ENCODE measurements at places on chromosomes 11 and 22. TPM values are rescaled to one million over a fixed set of nuclear protein-coding genes. Genes with fewer than 3 reads are reported as not detected.

The TSPAN32 gene
- 3.5 TPM for total RNA-seq

The PLAAT5 gene
- 0.88 TPM for total RNA-seq

The ABCG4 gene
- 0.45 TPM for total RNA-seq

The DEFB131B gene
- total RNA-seq = not detected

The MSANTD2 gene
- total RNA-seq = 21.5 TPM

The GRM5 gene
- 4.3 TPM for total RNA-seq

- peak overlapping the region; percentile 37 for H3K27ac ChIP-seq
- no peak overlapping the region for H3K4me3 ChIP-seq
- H3K27me3 ChIP-seq = no peaks in the 10 kb centered on the region
- no peak for DNase-seq
- no peaks in the 10 kb centered on the region for H3K4me1 ChIP-seq
Measured at GRCh38 chr22:25757686-25758085, 15.7 kb downstream of the MYO18B start.

DNA sequence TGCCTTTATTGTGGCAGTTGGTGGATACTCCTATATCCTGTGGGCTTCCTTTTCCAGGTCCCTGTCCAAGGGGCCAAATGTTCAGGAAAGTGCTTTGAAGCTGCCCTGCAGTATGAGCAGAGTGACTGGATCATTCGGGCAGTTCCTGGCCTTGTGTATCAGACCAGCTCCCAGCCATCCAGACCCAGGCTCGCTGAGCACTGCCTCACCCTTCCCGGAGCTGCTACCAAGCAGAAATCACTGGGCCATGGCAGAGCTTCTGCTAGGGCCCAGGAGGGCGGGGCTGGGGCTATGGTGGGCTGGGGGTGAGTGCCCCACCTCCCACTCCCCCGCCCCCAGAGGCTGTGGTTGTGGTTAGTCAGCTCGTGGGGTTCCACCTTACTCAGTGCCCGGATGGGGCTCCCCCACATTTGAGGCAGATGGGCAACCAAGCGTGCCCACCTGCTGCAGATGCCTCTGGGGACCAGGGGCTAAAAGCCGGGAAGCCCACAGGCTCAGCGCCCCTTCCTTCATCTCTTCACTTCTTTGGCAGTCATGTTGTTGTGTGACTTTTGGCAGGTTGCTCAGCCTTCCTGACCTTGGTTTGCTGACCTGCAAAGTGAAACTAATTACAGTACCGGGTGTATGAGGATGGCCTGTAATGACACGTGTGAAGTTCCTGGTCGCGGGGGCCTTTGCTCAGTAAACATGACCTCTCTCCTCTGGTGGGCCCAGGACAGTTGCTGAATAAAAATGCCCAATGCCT, 2.1 kb upstream of the LRRC32 start:
- H3K27me3 ChIP-seq = no peaks in the 10 kb centered on the region
- no peaks in the 10 kb centered on the region for H3K4me1 ChIP-seq
- no peak overlapping the region for H3K27ac ChIP-seq
- peak; percentile 75 for DNase-seq
- no peak overlapping the region for H3K4me3 ChIP-seq
- H3K36me3 ChIP-seq = no peaks in the 10 kb centered on the region

- H3K27ac ChIP-seq = no peak overlapping the region
- H3K4me1 ChIP-seq = no peaks in the 10 kb centered on the region
- H3K27me3 ChIP-seq = no peaks in the 10 kb centered on the region
- H3K36me3 ChIP-seq = no peaks in the 10 kb centered on the region
- no peak for DNase-seq
Measured at GRCh38 chr11:126711977-126712625, 288.5 kb downstream of the KIRREL3 start.

DNA sequence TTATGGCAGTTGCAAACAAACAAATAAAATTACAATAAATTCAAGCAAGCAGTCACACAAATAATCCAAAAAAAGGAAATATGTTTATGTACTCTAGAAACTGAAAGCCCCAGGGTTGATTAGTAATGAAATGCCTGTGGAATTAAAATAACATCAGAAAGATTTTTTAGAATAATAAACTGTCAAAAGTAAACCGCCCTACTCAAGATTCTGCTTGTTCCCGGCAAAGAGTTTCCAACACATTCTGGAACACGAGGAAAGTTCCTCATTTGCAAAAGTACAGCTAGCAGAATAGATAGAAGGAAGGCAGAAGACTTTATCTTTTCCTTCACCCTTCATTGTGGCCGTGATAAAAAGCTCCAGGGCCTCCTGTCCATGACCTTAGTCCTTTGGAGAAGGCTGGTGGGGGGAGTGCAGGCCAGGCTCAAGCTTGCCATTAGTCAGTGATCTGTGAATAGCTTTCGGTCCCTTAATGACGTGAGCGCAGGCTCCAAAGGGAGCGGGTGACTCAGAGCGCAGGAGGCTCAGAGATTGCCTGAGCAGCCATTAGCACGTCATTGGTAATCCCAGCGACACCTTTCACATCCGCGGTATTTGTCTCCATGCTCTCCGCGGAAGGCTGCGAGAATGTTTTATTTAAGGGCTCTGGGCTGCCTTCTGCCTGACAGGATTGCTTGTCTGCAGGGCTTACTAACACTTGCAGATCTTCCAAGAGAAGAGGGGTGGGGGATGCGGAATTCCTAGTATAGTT, 458.3 kb downstream of the METTL15 start:
- peak overlapping the region; percentile 32 for H3K4me3 ChIP-seq
- H3K27ac ChIP-seq = peak overlapping the region; percentile 0
- DNase-seq = peak; percentile 93
- H3K27me3 ChIP-seq = no peaks in the 10 kb centered on the region
- no peaks in the 10 kb centered on the region for H3K4me1 ChIP-seq

- H3K27ac ChIP-seq = no peak overlapping the region
- no peaks in the 10 kb centered on the region for H3K4me1 ChIP-seq
- no peak overlapping the region for H3K4me3 ChIP-seq
- no peaks in the 10 kb centered on the region for H3K36me3 ChIP-seq
- no peak for DNase-seq
Measured at GRCh38 chr11:35623621-35624168, 5.4 kb downstream of the FJX1 start.

GRCh38 chr22:43861529-43861928, 784 bp downstream of the SULT4A1 start:
- no peak for DNase-seq
- no peaks in the 10 kb centered on the region for H3K36me3 ChIP-seq
- H3K27ac ChIP-seq = no peak overlapping the region
- no peaks in the 10 kb centered on the region for H3K27me3 ChIP-seq
- no peak overlapping the region for H3K4me3 ChIP-seq

- H3K36me3 ChIP-seq = no peaks in the 10 kb centered on the region
- no peaks in the 10 kb centered on the region for H3K4me1 ChIP-seq
- DNase-seq = no peak
- H3K27me3 ChIP-seq = no peaks in the 10 kb centered on the region
Measured at GRCh38 chr11:132680584-132680983, 851.7 kb downstream of the OPCML start.

GRCh38 chr11:67401495-67402191, at the start of gene PPP1CA:
TSS of gene PPP1CA (minus strand) at chr11:67401858. CDS start at chr11:67401782, 76 bp downstream.
- peak within 1 kb of the TSS; percentile 60 for H3K4me3 ChIP-seq
- no peaks in the 10 kb centered on the region for H3K4me1 ChIP-seq
- peak; percentile 94 for DNase-seq
- H3K27me3 ChIP-seq = no peaks in the 10 kb centered on the region
- peaks cover 4% of the 10 kb centered on the region for H3K36me3 ChIP-seq

- no peaks in the 10 kb centered on the region for H3K27me3 ChIP-seq
- H3K4me3 ChIP-seq = no peak overlapping the region
- H3K27ac ChIP-seq = peak overlapping the region; percentile 64
- H3K4me1 ChIP-seq = no peaks in the 10 kb centered on the region
- H3K36me3 ChIP-seq = no peaks in the 10 kb centered on the region
Measured at GRCh38 chr11:7905549-7905948, 25.5 kb downstream of the OR10A6 start.

GRCh38 chr11:126079621-126080124, 17.0 kb upstream of the CDON start:
- no peaks in the 10 kb centered on the region for H3K4me1 ChIP-seq
- no peak overlapping the region for H3K27ac ChIP-seq
- DNase-seq = no peak
- H3K27me3 ChIP-seq = no peaks in the 10 kb centered on the region
- H3K36me3 ChIP-seq = no peaks in the 10 kb centered on the region

GRCh38 chr11:128026596-128026995, 560.8 kb downstream of the ETS1 start:
- H3K4me1 ChIP-seq = no peaks in the 10 kb centered on the region
- H3K27ac ChIP-seq = no peak overlapping the region
- no peak overlapping the region for H3K4me3 ChIP-seq

- no peak overlapping the region for H3K27ac ChIP-seq
- H3K36me3 ChIP-seq = no peaks in the 10 kb centered on the region
- no peak overlapping the region for H3K4me3 ChIP-seq
- H3K27me3 ChIP-seq = no peaks in the 10 kb centered on the region
- no peaks in the 10 kb centered on the region for H3K4me1 ChIP-seq
Measured at GRCh38 chr11:61948505-61948904, 1.6 kb upstream of the BEST1 start.
